ENCODE measurements at places on chromosomes 7 and 10.

- no peak for DNase-seq
These were observed 8.8 kb upstream of the REPIN1 start for GRCh38 chr7:150359622-150360362.

DNA sequence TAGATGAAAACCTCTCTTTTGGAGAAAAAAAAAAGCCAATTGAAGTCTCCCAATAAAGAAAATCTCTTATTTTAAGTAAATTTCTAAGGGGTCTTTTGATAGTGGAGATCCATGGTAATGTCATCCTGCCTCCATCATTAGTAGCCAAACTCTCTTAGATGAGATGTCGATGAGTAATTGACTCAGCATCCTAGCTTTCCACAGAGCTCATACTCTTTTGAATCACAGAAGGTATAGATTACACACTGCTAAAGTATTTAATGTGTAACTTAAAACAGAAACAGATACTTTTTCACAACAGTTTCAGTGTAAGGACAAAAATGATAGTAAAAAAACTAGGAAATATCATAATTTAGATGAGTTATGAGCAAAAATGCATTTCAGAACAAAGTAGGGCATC, 19.4 kb downstream of the MAGI2 start:
- DNase-seq, result no peak

DNA sequence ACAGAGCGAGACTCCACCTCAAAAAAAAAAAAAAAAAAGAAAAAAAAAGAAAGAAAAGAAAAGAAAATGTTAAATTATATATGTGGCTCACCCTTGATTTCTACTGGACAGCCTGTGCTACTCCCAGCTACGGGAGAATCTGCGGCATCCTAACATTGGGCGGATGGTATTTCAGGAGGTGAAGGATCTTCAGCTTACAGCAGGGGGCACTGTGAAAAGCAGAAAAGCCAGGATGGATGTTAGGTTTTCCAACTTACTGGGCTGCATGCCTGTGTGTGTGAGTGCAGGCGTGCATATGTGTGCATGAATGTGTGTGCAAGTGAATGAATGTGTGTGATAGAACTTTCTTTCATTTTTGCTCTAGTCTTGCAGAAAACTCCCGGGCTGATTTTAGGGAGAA, 1066.5 kb downstream of the TYW1 start:
- no peak for DNase-seq

GRCh38 chr7:73719806-73720169, 319 bp upstream of the STX1A start:
- DNase-seq, result no peak

DNA sequence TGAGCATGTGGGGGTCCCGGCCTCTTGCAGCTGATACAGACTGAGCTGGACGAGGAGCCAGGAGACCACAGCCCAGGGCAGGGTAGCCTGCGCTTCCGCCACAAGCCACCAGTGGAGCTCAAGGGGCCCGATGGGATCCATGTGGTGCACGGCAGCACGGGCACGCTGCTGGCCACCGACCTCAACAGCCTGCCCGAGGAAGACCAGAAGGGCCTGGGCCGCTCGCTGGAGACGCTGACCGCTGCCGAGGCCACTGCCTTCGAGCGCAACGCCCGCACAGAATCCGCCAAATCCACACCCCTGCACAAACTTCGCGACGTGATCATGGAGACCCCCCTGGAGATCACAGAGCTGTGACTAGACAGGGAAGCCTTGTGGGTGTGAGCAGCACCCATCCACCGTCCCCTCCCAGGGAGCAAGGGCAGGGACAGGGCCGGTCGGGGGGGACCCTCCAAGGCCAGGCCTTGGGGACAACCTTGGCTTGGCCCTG, 36.1 kb downstream of the PSAP start:
- no peak for DNase-seq

DNA sequence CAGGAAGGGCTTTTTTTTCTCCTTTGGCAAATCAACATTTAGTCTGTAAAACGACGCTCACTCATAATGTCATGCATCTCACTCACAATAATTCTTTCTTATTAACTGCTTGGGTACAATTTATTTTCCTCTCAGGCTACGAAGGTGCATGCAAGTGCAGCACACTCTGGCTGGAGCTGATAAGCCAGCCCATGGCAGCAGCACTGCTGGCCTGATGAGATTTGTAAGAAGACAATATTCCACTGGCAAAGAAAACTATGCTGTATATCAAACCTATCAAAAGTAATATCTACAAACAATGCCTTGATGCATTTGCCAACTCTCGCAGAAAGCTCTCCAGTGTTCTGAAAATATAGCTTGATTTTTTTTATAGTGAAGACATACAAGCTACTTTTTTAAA, 170.0 kb upstream of the PHF14 start:
- no peak for DNase-seq

DNA sequence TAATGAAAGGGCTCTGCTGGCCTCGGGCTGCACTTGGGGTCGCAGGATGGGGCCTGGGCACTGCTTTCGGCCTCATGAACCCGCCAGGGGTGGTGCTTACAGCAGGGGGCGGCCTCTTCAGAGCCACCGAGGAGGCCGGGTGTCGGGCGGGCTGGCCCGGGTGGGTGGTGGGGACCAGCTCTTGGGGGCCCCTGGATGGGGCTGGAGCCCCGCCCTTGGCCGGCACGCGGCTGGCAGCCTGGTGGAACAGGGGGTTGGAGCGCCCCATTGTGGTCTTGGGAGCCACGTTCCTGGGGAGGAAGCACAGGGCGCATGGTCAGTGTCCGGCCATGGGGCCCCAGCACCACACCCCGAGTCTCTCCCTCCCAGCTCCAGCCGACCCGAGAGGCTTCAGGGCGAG, 8.8 kb downstream of the ADAM8 start:
- no peak for DNase-seq
